Hematopoietic multipotent progenitor cell treated with erythropoietin and hydrocortisone succinate and interleukin-3 and kit ligand, for 15 days (in vitro differentiated cells): ENCODE measurements at places on chromosomes 7 and 10.

DNA sequence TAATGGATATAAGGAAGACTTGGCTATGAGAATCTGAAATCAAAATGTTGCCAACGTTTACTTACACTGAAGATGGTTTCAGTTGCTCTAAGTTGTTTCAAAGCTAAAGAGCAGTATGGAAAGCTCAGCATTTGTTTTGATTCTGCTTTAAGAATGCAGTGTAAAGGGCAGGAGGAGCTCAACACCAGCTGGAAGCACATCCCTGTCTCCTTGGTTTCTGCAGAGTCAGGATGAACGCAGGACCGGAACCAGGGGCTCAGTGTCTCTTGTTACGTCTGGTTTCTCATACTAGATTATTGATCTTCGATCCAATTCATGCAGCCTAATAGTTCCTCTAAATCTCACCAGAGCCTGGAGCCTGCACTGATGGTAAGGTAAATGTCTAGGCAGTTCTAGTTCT is 24.1 kb downstream of the ZRANB1 start:
- no peak for DNase-seq

- no peak for DNase-seq
These were observed 4.2 kb downstream of the TMEM26 start for GRCh38 chr10:61448841-61449600.

DNA sequence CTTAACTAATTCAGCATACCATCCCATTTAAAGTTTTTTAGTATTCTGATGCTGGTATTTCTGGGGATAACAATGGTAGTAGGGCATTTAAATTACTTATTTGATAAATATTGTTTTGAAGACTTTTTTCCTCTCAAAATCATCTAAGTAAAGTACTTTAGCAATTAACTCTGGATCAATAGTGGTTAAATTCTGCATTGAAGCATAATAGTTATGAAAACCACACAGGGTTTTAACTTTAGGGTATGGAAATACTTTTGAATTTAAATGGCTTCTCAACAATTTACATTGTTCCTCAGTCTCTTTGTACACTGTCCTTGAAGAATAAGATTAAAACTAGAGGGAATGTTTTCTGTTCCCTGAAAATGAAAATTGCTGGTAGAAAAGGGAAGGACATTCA is 202.6 kb upstream of the STEAP4 start:
- DNase-seq = no peak

DNA sequence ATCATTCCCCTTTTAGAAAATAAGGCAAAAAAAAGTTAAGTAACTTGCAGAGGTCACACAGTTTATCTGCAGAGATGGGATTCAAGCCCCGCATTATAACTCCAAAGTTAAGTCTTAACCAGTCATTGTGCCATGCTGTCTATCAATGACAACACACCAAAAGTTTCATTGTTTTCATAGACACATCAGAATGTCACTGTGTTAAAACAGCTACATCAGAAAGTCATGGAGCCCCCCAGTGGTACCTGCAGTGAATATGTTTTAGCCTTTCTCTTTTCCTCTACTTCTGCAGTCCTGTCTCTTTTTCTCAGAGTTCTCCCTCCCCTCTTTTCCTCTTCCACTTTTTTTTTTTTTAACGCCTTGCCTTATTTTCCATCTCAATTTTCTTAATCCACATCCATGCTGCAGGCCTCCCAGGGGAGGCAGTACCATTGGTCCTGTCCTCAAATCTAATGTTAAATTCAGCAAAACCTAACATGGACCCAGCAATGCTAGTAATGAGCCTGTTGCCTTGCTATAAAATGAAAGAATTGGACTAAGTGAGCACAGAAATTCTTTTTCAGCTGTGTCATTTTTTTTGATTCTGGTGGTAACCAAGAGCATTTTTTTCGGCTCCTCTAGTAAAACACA is 3.8 kb upstream of the NRCAM start:
- DNase-seq = no peak

- no peak for DNase-seq
These were observed 15.9 kb upstream of the KCNIP2 start for GRCh38 chr10:101859530-101859929.

GRCh38 chr7:98958968-98959367 is 80.6 kb downstream of the TRRAP start:
- no peak for DNase-seq

DNA sequence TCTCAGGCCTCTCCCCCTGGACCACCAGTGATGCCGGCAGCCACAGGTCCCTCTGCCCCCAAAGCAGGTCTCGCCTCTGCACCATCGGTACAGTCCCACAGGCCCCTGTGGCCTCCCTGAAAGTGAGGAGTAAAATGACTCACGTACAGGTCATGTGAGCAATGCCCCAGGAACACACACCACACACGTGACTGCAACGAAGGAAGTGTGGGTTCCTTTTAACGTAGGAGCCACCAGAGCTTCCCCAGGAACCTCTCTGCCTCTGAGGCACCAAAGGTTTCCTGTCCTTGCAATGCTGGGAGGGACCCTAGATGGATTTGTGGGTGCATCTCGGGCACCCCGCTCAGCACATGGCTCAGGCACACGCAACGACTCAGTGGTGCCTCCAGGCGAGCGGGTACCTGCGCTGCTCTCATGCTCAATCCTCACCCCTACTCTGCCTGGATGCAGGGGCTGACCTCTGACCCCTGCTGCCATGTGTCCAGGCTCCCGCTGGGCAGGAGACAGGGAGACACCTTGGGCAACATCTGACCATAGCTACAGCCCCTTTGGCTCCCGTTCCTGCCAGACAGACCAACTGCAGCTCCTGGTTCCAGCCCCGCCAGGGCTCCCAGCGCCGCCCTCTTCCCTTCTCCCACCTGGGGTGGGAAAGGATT is 120.7 kb downstream of the PRKAG2 start:
- no peak for DNase-seq

DNA sequence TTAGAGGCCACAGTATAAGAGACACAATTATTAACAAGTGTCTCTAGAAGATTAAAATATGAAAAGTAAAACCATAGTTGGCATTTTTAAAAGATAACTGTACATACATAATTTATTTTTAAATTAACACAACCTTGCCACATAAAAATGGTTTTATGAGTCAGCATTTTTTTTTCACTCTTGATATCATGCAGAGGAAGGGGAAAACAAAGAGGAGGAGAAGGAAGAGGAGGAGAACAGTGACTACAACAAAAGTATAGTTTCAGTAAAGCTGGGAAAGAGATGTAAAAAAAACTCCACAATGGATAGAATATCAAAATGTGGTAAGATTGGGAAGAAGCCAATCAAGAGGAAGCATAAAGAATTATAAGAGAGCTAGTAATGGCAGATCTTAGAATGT is 34.0 kb downstream of the CH25H start:
- no peak for DNase-seq

- DNase-seq = no peak
These were observed 71.7 kb downstream of the MAP3K8 start for GRCh38 chr10:30505543-30506298.

GRCh38 chr10:46218921-46219320 is 67.9 kb upstream of the ANTXRL start:
- no peak for DNase-seq

GRCh38 chr10:69179089-69179742 is 818 bp upstream of the SUPV3L1 start:
- DNase-seq = no peak

DNA sequence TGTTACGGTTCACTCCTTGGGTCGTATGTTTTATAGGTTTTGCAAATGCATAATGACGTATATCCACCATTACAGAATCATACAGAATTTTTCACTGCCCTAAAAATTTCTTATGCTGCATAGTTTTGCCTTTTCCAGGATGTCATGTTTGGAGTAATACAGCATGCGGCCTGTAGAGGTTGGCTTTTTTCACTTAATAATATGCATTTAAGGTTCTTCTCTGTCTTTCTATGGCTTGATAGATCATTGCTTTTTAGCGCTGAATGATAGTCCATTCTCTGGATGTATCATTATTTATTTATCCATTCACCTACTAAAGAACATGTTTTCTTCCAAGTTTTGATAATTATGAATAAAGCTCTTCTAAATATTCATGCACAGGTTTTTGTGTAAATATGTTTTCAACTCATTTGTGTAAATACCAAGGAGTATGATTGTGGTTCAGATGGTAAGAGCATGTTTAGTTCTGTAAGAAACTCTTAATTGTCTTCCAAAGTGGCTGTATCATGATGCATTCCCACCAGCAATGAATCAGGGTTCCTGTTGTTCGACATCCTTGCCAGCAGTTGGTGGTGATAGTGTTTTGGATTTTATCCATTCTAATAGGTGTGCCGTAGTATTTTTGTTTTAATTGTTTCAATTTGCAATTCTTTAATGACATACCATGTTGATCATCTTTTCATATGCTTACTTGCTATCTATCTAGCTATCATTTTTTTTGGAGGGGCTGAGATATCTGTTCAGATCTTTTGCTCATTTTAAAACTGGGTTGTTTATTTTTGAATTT is 531.2 kb upstream of the GHITM start:
- DNase-seq = no peak

DNA sequence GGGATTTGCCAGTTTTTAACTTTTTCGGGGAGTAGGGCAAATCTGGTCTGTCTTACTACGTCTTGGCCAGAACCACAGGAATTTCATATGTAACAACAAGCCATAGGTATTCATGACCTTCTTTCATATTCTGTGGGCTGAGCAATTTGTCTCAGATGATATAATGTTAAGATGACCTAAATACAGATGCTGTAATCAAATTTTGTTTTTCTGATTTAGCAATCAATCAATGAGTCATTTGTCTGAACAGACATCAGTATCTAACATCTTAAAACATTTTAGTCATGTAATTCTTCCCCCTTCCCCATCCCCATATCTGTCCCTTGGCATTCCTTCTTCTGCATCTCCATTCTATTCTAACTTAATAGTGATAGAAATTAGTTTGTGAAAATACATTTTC is 24.8 kb upstream of the NME8 start:
- DNase-seq = no peak

DNA sequence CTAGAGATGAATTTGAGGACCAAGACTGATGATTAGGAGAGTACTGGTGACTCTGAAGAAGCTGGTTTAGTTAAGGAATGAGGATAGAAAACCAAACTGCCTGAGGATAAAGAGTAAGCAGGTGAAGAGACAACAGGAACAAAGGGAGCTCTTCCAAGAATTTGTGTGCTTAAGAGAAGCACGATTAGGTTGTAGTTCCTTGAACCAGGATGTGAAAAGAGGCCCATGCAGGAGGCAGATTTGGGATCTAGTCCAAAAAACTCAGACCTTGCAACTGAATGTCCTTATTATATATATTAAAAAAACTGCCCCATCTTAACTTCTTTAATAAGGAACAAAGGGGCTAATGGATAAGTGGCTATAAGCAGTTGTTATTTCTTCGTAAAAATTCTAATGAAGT is 150.4 kb downstream of the SKAP2 start:
- no peak for DNase-seq

DNA sequence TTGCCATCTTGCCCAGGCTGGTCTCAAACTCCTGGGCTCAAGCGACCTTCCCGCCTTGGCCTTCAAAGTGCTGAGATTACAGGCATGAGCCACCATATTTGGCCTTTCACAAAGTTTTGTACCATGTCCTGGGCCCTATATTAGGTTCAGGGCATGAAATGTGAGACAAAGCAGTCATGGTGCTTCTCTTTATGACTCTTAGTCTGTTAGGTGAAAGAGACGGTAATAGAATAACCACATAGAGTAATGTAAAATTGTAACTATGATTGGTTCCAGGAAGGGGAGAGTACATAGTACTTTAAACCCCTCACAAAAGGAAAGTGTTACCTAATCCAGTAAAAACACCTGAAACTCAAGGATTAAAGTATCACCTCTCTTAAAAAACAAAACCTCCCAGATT is 144.7 kb downstream of the SPAG6 start:
- no peak for DNase-seq

DNA sequence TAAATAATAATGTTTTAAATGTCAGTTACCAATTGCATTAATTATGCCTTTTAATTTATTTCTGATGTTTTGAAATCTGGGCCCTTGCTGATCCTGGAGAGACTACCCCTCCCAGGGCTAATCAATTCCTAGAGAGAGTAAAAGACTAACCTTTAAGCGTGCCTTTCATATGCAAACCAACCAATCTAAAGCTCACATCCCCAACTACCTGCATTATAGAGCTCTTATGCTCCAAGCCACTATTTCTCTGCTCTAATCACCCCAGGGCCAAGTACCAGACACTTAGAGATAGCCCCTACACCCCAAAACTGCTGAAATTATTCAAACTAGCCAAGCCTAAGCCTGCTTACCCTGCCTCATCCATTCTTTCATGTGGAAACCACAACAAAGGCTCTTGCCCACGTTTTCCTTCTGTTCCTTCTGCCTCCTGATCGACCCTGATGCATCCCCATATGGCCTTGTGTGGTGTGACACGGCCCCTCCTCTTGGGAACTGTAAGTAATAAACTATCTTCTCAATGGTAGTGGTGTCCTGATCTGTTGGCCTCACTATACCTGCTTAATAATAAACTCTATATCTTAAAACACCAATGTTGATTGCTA is 97.7 kb downstream of the HIBADH start:
- no peak for DNase-seq

GRCh38 chr7:7266257-7266881 is 84.0 kb downstream of the C1GALT1 start:
- no peak for DNase-seq

DNA sequence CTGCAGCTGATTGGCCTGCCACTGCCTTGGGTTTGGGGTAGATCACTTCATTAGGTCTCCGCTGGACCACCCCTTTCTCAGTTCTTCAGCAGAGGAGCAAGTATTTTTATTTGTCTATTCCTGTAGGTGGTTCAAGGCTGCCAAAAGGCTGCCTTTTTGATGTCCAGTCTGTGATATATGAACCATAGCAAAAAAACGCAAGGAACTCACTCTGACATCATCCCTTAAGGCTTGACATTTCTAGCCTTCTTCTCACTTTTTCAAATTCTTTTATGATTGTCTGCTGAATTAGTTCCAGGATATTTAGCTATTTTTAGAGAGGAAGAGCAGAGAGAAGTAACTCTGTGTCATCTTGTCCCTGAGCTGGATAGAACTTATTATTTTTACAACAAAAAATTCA is 269.2 kb downstream of the BAMBI start:
- no peak for DNase-seq

DNA sequence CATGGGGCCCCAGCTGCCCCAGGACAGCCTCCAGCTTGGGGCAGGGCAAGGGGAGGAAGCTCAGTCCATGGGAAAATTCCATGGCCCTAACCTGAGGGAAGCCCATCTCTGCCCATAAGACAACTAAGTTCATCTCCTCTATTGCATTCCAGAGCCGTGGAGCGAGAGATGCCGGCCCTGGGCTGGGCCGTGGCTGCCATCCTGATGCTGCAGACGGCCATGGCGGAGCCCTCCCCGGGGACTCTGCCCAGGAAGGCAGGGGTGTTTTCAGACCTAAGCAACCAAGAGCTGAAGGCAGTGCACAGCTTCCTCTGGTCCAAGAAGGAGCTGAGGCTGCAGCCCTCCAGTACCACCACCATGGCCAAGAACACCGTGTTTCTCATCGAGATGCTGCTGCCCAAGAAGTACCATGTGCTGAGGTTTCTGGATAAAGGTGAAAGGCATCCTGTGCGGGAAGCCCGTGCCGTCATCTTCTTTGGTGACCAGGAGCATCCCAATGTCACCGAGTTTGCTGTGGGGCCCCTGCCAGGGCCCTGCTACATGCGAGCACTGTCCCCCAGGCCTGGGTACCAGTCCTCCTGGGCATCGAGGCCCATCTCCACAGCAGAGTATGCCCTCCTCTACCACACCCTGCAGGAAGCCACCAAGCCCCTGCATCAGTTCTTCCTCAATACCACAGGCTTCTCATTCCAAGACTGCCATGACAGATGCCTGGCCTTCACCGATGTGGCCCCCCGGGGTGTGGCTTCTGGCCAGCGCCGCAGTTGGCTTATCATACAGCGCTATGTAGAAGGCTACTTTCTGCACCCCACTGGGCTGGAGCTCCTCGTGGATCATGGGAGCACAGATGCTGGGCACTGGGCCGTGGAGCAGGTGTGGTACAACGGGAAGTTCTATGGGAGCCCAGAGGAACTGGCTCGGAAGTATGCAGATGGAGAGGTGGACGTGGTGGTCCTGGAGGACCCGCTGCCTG is 4.3 kb downstream of the AOC1 start:
- no peak for DNase-seq
